ENCODE measurements at places on chromosomes 7 and 10.
A peak's percentile ranks its signal among the peaks of the same experiment; 100 is the strongest.

- no peak for DNase-seq
Measured at GRCh38 chr10:93062514-93063143, 2.0 kb downstream of the CYP26C1 start.

GRCh38 chr7:85160223-85160622 is 26.6 kb downstream of the SEMA3D start:
- no peak for DNase-seq

DNA sequence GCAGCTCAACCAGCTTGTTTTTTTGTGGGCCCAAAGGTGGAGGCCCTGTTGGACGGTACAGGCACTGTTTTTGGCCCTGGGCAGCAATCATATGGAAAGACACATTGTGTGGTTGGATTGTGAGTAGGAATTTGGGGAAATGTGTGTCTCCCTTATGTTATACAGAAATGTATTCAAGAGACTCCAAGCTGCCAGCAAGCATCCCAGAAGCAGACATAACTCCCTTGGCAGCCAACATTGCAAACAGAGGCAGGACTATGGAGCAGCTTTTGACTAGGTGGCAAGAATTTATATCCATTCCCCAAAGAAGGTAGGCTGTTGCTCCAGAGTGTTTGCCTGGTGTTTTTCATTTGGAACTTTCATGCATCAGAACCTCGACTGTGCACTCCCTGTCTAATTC is 104.9 kb downstream of the BUB3 start:
- DNase-seq, result no peak

GRCh38 chr10:117133273-117134055 is 4.6 kb downstream of the VAX1 start:
- no peak for DNase-seq

GRCh38 chr10:49750546-49750945 is 11.6 kb downstream of the OGDHL start:
- DNase-seq, result peak; percentile 10

GRCh38 chr10:114839901-114840300 is 18.3 kb downstream of the FHIP2A start:
- no peak for DNase-seq

DNA sequence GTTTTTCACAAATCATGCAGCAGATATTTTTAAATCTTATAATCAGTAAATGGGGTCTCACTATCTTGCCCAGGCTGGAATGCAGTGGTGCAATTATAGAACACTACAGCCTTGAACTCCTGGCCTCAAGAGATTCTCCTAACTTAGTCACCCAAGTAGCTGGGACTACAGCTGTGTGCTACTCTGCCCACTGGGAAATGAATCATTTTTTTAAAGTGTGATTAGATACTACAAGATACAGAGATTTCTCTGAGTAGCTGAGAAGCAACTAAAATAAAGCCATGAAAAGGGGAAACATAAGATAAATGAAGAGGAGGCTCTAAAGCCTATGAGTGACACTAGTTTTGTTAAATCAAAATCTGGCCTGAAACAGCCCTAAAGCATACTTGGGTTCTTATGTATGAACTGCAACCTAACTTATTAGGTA is 119.7 kb downstream of the JMJD1C start:
- no peak for DNase-seq

DNA sequence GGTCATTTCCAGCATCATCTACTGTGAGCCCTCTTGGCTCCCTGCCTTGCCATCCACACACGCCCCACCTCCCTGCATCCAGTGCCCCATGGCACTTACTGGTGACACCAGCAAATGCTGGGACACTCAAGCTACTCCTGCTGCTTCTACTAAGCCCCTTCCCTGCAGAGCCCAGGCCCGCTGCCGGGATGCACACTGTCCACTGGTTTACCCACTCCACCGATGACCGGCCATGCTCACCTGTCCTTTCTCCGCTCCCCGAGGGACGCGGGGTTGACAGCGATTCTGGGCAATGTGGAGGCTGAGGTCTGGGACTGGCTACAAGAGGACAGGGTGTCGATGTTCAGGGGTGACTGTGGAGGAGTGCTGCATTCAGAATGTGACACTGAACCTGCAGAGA is 110.2 kb downstream of the DLG5 start:
- DNase-seq, result no peak

GRCh38 chr10:126502441-126502840 is 114.2 kb upstream of the ADAM12 start:
- DNase-seq, result no peak

DNA sequence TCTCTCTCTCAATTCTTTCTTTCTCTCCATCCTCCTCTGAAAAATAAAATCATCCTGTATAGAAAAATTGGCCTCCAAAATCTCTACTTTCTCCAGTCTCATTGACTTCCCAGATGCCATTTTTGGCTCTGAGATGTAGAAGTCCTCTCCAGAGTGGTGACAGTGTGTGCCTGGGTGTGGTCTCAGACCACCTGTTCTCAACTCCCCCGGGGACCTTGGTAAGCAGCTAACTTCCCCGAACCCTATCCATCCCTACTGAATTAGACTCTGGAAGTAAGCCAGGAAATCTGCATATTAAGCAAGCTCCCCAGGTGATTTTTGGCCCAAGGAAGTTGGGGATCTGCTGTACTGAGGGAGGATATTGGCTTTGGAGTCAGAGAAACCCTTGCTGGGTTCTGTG is 120.5 kb downstream of the WDR11 start:
- DNase-seq, result no peak

DNA sequence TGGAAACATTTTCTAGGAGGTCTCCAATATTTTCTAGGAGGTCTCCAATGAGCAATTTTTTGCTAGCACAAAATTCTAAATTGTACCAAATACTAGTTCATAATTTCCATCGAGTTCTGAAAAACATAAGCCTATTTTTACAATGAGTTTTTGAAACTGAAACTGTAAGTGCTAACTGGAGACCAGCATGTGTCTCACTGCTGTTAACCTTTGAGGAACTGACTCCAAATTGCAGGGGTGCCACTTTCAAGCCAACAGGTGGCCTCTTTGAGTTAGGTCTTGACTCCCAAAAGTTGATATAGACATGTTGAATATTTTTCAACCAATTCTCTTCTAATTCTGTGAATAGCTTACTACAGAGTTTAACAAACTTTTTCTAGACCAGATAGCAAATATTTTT is 58.8 kb downstream of the CAV1 start:
- DNase-seq, result peak; percentile 7

DNA sequence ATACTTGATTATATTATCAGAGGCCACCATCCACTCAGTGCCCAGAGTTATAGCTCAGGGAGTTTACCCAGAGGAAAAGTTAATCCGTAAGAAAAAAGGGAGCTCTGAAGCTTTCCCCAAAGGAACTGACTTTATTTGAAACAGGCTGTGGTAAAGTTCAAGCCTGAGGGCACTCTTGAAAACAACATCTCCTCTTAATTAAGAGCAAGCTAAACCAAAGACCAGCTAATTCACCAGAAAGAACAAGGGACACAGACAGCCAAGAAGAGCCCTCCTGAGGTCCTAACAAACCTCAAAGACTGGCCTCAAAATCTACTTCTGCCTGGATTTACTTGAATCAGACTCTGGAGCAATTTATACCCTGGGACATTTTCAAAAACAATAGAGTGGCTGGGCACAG is 159.6 kb upstream of the CHST15 start:
- no peak for DNase-seq
